ENCODE measurements at places on chromosomes 2 and 18.

DNA sequence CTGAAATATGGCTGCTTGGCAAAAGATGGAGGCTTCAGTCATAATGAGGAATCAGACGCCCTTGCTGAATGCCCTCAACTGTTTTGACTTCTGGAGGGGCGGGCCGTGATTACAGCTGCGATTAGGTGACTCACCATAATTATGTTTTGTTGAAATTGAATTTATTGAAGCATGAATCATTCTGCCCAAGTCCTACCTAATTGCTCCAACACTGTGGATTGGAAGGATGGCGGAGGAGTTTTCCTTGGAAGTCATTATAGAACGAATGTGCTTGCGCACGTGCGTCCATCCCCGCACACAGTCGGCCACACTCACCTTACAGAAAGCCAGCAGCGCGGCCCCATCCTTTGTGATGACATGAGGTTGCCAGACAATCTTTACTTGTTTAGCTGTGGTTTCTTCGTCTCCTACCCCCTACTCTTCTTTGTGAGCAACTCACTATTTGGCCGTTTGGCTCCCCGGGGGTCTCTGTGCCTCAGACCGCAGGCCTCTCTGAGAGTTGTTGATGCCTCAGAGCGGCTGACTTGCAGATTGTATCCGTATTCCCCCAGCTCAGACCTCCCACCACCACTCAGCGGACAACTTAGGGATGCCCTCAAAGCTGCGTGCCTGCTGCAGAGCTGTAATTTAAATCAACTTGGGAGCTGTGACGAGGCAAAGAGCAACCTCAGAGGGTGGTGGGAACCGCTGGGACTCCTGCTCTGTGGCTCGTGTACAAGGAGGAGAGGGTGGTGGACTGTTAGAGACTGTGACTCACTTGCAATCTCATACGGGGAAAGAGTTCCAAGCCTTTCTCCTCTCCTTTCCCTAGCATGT lies 513.4 kb downstream of the TNS1 start:
- DNase-seq, result no peak

DNA sequence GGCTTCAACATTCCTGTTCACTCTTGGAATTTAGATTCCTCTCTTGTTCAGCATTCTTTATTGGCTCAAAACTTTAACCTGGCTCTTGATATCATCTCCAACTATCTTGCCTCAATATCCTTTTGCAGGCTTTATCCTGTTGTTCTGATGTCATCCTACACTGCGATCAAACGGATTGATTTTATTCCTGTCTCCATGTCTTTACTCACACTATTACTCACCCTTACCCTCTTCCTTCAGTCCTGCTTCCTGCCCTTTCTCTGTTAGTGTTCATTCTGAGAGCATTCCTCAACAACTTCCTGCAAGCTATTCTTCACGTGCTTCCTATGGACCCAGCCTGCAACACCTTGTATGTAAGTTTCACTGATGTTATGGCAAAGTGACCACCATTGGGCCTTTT lies 264.7 kb downstream of the RNF152 start:
- no peak for DNase-seq

DNA sequence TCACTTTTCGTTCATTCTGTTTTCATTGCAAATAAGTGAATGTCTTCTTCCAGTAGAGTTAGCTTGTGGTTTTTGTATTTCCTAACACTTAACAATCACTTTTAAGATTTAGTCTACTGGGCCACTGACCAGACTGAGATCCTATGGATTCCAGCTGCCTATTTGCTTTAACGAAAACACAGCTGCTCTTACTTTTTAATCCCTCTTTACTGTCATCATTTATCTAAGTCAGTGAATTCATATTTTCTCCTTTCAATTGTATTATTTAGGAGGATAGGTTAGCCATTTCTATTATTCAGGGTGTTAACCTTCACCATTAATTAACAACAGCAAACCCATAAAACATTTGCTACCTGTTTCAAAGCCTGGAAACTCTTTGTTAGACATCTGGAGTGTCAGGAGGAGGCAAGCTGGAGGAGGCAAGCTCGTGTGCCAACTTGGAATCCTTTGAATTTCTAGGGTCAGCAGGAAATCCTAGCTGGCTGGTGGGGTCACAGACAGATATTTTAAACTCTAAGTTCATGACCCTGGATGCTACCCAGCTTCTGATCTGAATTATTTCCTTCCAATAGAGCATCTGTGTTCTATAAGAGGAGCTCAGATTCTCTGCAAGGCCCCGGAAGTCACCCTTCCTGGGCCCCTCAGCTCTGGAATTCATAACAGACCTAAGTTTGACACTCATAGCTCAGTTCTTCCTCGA lies 385.3 kb downstream of the RBM43 start:
- no peak for DNase-seq

GRCh38 chr18:24388957-24389356 lies 8.7 kb downstream of the OSBPL1A start:
- no peak for DNase-seq

- DNase-seq, result no peak
These were observed 72.1 kb upstream of the PXDN start for GRCh38 chr2:1816414-1816911.

DNA sequence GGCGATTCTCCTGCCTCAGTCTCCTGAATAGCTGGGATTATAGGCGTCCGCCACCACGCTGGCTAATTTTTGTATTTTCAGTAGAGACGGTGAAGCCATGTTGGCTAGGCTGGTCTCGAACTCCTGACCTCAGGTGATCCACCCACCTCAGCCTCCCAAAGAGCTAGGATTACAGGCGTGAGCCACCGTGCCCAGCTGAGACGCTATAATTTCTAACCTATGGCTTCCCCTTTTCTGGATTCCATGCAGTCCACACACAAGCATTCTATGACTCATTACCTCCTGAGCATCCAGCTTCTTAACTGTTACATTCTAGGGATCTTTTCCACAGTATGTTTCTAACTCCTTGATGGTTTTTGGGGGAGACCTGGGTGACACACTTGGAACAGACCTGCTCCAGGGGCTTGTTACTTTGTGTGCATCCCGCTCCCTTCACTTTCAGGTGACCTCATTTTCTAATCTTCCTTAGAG lies 11.8 kb upstream of the KCMF1 start:
- DNase-seq, result no peak

- DNase-seq, result no peak
These were observed 26.9 kb downstream of the ARL4C start for GRCh38 chr2:234469972-234470371.

DNA sequence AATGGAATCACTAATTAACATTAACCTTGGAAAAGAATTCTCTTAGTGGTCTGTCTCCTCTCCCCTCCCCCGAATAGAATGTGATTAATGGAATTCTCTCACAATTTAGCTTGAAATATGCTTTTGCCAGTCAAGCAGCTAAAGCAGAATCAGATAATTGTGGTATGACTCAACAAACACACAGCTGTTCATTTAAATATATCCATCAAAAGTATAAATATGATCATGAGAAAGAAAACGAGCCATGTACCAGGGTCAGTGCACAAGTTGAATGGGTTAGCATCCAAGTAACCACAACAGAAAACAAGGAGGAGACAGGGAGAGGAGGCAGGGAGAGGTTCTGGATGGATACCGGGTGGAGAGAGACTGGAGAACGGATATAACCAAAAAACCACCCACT lies 66.9 kb downstream of the ACVR1 start:
- DNase-seq, result no peak

- peak; percentile 10 for DNase-seq
These were observed 132.4 kb downstream of the TMEM163 start for GRCh38 chr2:134586326-134586965.

DNA sequence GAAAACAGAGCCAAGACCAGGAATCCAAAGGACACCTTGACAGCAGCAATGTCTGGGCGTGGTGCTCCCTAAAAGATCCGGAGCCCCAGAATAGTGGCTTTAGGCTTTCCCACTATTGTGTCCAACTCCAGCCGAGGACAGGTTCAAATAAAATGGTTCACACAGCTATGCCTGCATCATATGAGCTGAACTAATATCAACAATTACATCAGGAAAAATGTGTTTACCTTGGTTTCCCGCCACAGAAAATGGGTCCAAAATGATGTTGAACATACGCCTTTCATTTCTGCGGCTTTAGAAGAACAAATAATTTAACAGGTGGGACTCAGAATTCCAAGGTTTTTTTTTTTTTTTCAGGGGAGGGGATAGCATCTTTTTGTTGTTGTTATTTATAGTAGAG lies 93.6 kb downstream of the OSR1 start:
- no peak for DNase-seq

DNA sequence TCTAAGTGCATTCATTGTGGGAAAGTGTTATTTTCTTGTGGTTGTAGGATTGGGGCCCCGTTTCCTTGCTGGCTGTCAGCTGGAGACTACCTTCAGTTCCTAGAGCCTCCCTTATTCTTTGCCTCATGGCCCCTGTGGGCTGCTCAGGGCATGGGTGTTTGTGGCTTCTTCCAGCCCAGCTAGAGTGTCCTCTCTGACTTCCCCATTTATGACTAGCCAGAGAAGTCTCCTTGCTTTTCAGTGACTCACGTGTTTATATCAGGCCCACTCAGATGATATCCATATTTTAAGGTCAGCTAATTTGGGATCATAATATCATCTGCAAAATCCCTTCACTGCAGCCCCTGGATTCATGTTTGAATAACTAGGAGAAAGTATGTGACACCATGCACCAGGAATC lies 62.8 kb downstream of the DTNA start:
- DNase-seq, result no peak

DNA sequence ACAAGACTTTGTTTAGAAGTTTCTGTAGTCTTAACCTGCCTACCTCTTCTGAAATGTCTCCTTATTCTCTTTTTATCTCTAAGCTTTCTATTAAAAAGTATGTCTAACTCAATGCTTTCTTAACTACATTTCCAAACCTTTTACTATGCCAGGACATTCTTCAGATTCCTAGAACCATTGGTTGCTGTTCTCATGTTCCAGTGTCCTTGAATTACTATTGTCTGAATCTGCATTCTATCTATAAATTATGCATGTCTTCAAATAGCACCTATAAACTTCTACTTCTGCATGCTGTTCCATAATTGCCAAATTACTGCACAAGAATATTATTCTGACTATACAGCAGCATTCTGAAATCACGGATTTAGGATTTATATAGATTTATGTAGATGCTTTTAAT lies 166.0 kb upstream of the VWC2L start:
- DNase-seq, result no peak

DNA sequence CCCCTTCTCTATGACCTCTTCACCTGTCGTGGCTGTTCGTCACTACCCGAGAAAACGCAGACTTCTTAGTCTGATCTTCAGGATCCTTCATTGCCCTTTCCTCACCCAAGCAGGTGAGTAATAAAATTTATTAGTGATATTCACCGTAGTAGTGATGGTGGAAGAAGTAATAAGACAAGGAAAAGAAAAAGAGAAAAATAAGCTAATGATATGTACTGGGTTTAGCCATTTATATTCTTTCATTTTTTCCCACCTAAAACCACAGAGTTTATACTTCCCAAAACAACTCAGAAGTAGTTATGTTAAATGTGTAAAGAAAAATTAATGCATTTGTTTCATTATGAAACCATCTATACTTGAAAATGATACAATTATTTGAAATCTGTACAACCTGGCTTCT lies 19.7 kb downstream of the GYPC start:
- DNase-seq, result no peak

DNA sequence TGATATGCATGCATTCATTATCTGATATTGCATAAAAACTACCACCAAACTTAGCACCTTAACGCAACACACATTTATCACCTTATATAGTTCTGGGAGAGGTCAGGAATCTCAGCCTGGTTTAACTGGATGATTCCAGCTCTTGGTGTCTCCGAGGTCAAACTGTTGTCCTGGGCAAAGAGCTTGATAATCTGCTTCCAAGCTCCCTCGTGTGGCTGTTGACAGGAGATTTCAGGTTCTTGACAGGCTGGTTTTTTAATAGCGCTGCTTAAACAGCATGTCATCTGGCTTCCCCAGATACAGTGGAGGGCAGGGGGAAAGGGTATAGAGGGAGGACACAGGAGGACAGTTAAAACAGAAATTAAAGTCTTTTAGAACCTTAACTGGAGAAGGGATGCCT lies 785.0 kb downstream of the CNTNAP5 start:
- DNase-seq, result peak; percentile 37

- DNase-seq, result no peak
These were observed 169.7 kb upstream of the LRP1B start for GRCh38 chr2:142300517-142300916.

DNA sequence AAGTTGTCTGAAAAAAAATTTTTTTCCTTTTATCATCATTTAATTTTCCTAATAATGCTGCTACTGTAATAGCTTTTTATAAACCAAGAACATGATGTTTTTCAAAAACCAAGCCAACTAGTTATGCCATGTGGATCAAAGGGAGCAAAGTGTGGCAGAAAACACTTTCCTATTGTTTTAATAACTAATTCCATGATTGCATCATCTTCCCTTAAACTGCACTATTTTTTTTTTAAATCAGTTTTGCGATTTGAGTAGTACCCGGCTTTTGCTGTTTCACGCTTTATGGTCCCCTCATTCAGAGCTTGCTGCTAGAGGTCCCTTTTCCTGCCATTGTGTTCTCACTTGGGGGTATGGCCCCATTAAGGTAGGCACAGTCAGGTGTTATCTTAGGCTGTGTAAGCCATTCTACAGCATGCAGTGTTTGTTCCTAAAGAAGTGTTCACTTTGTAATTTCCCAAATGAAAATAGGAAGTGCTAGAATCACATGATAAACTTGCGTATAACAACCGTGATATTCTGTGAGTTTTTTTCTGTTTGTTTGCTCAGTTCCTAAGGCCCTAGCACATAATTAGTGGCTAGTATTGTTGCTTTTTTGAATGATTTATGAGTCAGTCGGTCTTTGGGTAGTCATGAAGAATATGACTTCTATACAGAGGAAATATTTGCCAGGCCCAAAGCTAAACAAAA lies 225.8 kb downstream of the PTGR3 start:
- no peak for DNase-seq

- DNase-seq, result no peak
These were observed 9.7 kb downstream of the PDCD1 start for GRCh38 chr2:241848761-241849615.

DNA sequence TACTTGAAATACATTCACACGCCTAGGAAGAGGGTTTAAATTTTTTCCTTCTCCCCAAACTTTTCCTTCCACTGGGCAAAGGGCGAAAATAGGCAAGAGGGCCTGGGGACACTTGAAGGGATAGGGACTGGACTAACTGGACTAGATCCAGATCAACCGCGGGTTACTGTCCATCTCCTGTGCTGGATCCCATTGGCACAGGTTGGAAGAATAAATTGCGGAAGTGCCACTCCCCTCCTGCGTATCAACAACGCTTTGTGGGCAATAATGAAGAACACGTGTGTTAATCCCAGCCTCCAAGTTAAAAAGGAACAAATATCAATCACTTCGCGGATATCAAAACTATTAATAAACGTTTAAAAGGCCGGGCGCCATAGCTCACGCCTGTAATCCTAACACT lies 1.7 kb upstream of the FZD5 start:
- no peak for DNase-seq

GRCh38 chr2:23118894-23119293 lies 266.1 kb upstream of the KLHL29 start:
- DNase-seq, result no peak
